Central memory CD8-positive, alpha-beta T cell (primary cell): ENCODE measurements at places on chromosomes 4 and X.

DNA sequence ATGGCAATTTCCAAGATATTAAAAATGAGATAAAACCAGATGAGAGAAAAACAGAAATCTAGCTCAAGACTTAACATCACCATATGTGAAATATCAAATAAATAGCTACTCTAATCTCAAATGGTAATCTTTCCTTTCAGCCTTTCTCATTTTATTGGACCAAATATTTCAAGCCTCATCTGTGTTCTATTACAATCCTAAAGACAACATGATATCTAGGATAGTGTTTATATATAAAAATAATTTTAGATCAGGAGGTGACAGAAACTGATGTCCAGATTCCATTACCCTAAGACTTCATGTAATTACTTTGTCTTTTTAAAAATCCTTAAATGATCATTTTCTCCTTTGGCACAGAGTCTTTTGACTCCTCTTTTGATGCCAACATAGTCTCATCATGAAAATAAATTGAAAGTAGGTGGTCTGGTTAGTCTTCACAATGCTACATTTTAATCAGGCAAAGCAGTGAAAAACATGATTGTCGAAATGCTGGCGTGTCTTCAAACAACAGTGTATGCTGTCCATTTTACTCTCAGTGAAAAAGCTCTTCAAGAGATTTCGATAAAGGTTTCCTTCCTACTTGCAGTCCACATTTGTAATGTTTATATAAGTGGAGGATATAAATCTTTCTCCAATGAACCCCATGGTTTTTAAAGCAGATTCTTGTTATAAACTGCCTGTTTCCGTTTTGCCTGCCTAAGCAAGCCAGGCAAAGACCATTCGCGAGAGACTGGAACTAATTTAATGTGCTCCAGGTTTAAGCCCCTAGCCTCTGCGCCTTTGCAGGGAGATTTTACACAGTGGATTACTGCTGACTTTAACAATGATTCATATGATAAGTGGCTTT is 169.8 kb downstream of the SCFD2 start:
- H3K27me3 ChIP-seq: no peaks in the 10 kb centered on the region
- no peak for DNase-seq
- no peaks in the 10 kb centered on the region for H3K36me3 ChIP-seq
- H3K27ac ChIP-seq: no peak overlapping the region
- no peak overlapping the region for H3K4me3 ChIP-seq

- no peaks in the 10 kb centered on the region for H3K27me3 ChIP-seq
- no peaks in the 10 kb centered on the region for H3K36me3 ChIP-seq
- DNase-seq: no peak
Measured at GRCh38 chr4:42995343-42995944, 102.9 kb downstream of the GRXCR1 start.

DNA sequence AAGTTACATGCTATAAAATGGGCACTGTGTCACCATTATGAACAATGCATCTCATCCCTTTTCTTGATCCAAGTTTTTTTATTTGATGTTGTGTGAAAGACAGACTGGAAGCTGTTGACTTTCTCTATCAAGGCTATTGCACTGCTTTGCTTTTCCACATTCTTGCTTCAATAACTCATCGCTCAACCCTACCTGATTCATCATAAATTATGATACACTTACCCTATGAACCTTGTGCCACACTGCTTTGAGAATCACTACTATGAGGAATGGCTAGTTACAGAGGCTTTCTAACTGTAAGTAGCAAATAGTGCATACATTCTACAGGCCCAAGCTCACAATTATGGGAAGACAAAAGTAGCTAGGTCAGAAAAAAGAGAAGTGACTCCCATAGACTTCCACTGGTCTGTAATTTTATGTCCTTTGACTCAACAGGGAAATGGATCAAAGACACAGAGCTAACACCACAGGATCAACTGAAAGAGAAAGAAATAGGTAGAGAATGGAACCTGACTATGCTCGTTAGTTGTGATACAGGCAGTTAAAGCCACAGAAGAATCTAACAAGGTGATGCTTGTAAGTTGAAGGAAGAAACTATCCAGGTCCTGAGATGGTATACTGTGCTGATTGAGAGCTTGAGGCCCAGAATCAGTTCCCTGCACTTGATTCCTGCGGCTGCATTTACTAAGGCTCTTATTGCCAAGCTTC is 163.5 kb downstream of the PPP3CA start:
- no peak for DNase-seq
- H3K4me1 ChIP-seq: peaks cover 39% of the 10 kb centered on the region
- no peak overlapping the region for H3K27ac ChIP-seq
- H3K4me3 ChIP-seq: no peak overlapping the region

GRCh38 chrX:134375691-134376090 is 84.3 kb upstream of the HPRT1 start:
- peaks cover 14% of the 10 kb centered on the region for H3K4me1 ChIP-seq
- no peak for DNase-seq
- H3K27ac ChIP-seq: no peak overlapping the region
- no peaks in the 10 kb centered on the region for H3K27me3 ChIP-seq
- peaks cover 14% of the 10 kb centered on the region for H3K36me3 ChIP-seq
- no peak overlapping the region for H3K4me3 ChIP-seq

- no peaks in the 10 kb centered on the region for H3K27me3 ChIP-seq
- H3K27ac ChIP-seq: peak overlapping the region; percentile 64
- DNase-seq: peak; percentile 19
- H3K4me1 ChIP-seq: peaks cover 23% of the 10 kb centered on the region
Measured at GRCh38 chrX:124736553-124737270, 390.3 kb downstream of the SH2D1A start.

DNA sequence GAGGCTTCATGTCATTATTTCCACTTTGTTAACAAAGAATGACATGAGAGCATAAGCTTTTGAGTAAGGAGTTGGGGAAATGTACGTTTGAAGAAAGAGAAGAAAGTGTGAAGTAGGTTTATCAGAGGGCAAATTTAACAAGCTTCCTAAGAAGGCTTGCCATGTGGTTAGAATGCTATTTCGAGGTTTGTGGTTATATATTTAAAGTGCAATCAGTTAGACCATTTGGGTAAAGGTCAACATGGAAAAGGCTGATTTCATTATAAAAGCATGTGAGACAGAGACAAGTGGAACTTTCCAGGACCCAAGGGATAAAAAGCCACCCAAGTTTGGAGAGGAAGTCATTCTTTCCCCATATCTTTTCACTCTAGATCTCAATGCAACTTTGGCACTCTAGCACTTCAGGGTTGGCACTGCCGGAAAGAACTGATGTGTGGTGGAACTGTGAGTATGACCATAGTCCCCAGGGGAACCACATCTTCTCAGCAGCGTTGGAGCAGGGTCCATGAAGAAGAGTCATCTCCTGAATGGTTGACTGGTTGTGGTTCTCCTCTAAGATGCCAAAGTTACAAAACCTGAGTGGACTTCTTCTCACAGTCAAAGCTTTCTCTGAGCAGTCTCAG is 529.9 kb downstream of the MID1IP1 start:
- peaks cover 12% of the 10 kb centered on the region for H3K4me1 ChIP-seq
- H3K27ac ChIP-seq: no peak overlapping the region
- no peak overlapping the region for H3K4me3 ChIP-seq
- DNase-seq: no peak
- peaks cover 26% of the 10 kb centered on the region for H3K27me3 ChIP-seq

DNA sequence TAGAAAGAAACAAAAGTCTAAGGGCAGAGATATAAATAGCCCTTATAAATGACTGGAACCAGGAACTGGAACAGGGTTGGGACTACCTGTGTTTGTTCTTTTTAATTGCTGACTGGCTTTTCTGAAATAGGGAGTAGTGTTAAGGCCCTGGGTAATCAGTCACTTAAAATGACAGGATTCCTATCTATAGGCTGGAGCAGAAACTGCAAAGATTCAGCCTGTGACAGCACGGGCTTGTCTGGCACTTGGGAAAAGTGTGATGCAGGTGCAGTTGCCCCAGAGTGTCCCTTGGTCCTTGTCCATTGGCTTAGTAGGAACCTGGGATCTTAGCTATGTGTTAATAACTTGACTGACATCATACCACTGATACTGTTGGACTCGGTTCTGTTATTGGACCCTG is 14.7 kb upstream of the PLAC8 start:
- H3K27ac ChIP-seq: no peak overlapping the region
- peaks cover 16% of the 10 kb centered on the region for H3K4me1 ChIP-seq
- no peak overlapping the region for H3K4me3 ChIP-seq

- H3K4me1 ChIP-seq: no peaks in the 10 kb centered on the region
- no peak overlapping the region for H3K27ac ChIP-seq
- no peaks in the 10 kb centered on the region for H3K27me3 ChIP-seq
- no peak for DNase-seq
- no peaks in the 10 kb centered on the region for H3K36me3 ChIP-seq
- H3K4me3 ChIP-seq: no peak overlapping the region
Measured at GRCh38 chr4:111960241-111960667, 185.0 kb upstream of the FAM241A start.

DNA sequence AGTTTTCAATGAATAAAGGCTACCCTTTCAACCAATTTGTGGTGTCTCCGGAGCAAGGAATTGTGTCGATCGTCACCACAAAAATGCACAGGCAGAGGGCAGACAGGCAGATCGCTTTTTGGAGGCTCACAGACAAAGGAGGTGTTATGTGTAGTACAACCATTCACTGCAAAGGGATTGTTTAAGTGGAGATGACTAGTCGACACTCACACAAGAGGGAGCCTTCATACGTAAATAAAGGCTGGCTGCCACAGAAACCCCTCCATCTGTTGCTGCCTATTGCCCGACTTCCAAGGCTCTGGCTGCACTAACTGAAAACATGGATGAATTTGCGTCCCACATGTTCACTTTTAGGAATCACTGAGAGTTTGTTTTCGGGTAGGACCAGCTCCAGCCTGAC is 281.1 kb downstream of the NKX6-1 start:
- H3K27me3 ChIP-seq: no peaks in the 10 kb centered on the region
- no peak overlapping the region for H3K27ac ChIP-seq
- H3K36me3 ChIP-seq: no peaks in the 10 kb centered on the region

DNA sequence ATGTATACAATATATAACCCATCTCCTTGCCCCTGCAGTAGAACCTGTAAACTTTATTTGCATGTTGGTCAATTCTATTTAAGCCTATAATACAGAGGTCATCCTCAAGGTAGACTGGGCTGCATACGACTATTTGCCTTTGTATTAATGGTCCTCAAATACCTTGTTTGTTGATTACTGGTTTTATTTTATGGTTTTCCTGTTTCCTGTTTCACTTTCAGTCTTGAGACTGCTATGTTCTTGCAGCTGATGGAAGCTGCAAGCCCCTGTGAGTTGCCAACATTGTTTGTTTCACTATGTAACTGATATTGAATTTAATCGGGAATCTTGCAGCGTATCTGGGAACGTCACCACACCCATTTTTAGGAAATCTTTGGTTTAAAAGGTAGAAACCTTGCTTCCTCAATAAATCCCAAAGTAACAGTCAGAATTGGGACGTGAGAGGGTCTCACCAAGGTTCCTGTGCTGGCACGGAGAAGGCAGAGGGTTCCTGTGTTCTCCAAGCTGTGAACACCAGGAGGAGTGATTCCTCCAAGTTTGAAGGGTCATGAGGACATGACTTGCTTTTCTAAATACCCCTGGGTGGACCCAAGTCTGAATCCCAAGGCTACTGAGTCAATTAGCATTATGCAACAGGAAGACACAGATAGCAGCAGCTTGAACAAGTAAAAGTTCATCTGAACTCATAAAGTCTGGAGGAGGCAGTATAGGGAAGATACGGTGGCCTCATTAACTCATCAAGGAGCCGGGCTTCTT is 110.6 kb upstream of the PNPLA4 start:
- peak overlapping the region; percentile 74 for H3K4me3 ChIP-seq
- peaks cover 12% of the 10 kb centered on the region for H3K4me1 ChIP-seq
- peaks cover 4% of the 10 kb centered on the region for H3K27me3 ChIP-seq
- DNase-seq: no peak
- H3K27ac ChIP-seq: peak overlapping the region; percentile 49
- H3K36me3 ChIP-seq: no peaks in the 10 kb centered on the region

DNA sequence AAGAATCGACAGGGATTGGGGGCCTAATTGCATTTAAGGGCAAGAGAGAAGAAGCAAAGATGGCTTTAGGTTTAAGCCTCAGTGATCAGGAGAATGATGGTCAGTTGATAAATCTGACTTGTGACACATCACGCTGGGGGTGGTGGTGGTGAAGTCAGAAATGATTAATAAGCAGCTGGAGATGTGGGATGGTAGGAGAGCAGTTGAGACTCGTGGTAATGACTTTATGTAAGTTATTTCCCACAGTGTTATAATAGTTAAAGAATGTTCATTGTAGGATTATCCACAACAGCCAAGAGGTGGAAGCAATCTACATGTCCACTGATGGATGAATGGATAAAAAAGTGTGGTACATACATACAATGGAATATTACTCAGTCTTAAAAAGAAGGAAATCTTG is 178.9 kb upstream of the GPC4 start:
- H3K36me3 ChIP-seq: no peaks in the 10 kb centered on the region
- no peaks in the 10 kb centered on the region for H3K27me3 ChIP-seq
- no peak for DNase-seq
- no peaks in the 10 kb centered on the region for H3K4me1 ChIP-seq

- H3K36me3 ChIP-seq: no peaks in the 10 kb centered on the region
- DNase-seq: no peak
- no peaks in the 10 kb centered on the region for H3K27me3 ChIP-seq
- no peaks in the 10 kb centered on the region for H3K4me1 ChIP-seq
Measured at GRCh38 chr4:156705311-156705710, 266.3 kb downstream of the PDGFC start.

DNA sequence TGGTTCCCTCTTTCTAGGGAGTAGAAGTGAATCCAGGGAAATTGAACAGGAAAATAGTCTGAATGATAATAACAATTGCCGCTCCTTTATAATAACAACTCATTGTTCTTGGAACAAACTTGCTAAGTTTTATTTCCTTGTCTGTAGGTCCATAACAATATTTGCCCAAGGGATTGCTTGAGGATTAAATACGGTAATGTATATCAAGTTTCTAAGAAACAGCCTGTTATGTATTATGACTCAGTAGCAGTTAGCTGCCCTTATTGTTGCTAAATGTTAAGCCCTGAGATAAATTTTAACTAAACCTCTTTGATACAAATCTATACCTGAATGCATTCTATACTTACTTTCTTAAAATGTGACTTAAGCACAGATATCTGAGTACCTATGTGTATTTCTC is 215.9 kb upstream of the AADAT start:
- H3K4me3 ChIP-seq: no peak overlapping the region
- no peak for DNase-seq
- H3K4me1 ChIP-seq: no peaks in the 10 kb centered on the region
- H3K27ac ChIP-seq: no peak overlapping the region
- no peaks in the 10 kb centered on the region for H3K27me3 ChIP-seq

GRCh38 chr4:146633471-146633800 is 5.3 kb upstream of the POU4F2 start:
- no peak overlapping the region for H3K27ac ChIP-seq
- H3K27me3 ChIP-seq: peaks cover 89% of the 10 kb centered on the region
- H3K4me1 ChIP-seq: peaks cover 14% of the 10 kb centered on the region
- H3K4me3 ChIP-seq: no peak overlapping the region

- no peaks in the 10 kb centered on the region for H3K4me1 ChIP-seq
- H3K27me3 ChIP-seq: no peaks in the 10 kb centered on the region
- H3K27ac ChIP-seq: no peak overlapping the region
- no peak overlapping the region for H3K4me3 ChIP-seq
- no peak for DNase-seq
- H3K36me3 ChIP-seq: no peaks in the 10 kb centered on the region
Measured at GRCh38 chr4:1381181-1381621, 25.0 kb downstream of the NKX1-1 start.

- no peaks in the 10 kb centered on the region for H3K4me1 ChIP-seq
- DNase-seq: no peak
- no peak overlapping the region for H3K27ac ChIP-seq
- no peaks in the 10 kb centered on the region for H3K36me3 ChIP-seq
Measured at GRCh38 chr4:16334601-16335000, 108.3 kb upstream of the TAPT1 start.
